ENCODE measurements at places on chromosomes 3 and 15.

DNA sequence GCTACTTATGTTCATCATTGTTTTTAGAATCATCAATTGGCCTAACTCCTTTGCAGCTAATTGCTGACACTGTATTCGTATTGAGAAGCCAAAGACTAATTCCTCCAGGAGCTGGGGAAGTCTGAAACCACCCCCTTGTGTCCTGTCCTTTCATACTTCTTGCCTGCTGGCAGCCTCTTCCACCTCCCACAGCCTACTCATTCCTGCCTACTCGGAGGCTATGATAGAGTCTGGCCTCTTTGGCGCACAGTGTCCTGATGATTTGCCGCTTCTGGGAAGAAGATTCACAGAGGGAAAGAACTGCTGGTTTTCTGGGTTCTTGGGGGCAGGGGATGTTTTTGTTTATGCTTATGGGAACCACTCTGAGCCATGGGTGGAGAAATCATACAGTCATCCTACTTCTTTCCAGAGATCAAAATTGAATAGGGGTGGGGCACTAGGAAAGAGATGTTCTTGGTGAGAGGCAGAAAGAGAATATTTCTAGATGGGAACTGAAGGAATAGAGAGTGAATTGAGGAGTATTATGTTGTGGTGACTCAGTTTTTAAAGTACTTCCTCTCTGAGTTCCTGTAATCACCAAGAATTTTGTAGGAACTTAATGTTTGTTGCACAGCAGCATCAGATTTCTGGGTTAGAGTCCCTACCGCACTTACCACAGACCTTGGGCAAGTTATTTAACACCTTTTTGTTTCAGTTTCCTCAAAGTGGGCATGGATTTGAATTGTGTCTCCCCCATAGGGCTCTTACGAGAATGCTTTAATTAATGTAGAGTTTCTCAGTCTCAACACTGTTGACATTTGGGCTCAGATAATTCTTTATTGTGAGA is 22.1 kb upstream of the SCAANT1 start:
- DNase-seq, result peak; percentile 36

DNA sequence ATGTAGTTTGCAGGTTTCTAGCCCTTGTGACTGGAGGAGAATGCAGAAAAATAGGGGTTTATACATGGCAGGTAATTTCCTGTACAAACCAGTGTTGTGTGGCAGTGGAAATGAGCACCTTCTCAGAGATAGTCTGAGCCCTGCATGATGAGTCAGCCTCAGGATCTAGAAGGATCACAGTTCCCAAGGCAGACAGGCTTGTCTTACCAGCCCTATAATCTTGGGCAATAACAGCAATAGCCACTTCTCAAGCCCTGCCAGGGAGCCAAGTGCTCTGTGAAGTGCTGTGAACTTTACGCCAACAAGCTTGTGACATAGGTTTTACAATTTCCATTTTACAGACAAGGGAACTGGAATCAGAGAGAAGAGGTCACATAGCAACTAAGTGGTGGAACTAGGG is 89.4 kb downstream of the CD47 start:
- peak; percentile 47 for DNase-seq

DNA sequence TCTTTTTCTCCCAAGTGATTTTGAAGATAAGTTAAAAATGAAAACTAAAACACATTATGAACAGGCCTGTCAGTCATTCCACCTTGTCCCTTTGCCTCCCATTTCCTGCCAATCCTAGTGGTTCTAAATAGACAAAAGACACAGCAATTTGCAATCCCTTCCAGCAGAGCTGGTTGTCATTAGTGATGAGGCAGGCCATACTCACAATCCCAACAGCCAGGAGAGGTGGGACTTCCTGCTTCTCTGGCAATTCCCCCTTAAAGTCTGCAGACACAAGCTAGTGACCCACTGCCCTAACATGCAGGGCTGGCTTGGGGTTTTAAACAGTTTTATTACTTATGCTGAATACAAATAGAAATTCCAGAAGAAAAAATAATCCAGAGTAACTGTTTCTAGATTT is 38.4 kb upstream of the RBP1 start:
- no peak for DNase-seq

DNA sequence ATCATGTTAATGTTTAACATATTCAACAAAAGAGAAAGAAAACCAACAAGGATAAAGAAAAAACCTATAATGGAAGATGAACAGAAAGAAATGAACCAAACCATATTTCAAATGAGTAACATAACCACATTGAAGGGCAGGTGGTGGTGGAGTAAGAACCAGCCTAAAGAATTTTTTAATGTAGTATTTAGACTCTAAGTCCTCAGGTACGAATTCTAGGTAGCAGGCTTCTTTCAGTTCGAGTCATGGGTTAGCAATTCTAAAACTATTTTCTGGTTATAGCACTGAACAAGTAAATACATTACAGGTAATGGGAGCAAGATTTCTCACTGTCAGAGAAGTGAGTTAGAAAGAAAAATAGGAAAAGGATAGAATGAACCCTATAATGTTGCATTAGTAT is 24.4 kb downstream of the DCBLD2 start:
- DNase-seq, result no peak

GRCh38 chr3:52190294-52191074 is 7.5 kb upstream of the ALAS1 start:
- DNase-seq, result no peak

DNA sequence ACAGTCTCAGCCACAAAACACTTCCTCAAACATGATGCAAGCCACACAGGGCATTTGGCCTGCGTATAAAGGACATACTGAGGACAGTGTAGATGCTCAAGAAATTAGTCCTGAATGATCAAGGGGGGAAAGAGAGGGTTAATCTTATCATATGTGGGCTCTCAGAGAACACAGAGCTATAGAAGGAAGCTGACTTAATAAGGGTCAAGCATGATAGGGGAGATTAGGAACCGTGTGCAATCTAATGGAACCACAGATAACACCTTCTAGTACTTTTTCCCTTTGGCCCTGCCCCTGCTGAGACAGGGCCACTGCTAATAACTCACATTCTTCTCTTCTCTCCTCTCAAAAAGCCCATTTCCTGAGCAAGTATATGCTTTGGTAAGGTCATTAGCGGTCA is 114.1 kb upstream of the ADAMTS9 start:
- DNase-seq, result no peak

DNA sequence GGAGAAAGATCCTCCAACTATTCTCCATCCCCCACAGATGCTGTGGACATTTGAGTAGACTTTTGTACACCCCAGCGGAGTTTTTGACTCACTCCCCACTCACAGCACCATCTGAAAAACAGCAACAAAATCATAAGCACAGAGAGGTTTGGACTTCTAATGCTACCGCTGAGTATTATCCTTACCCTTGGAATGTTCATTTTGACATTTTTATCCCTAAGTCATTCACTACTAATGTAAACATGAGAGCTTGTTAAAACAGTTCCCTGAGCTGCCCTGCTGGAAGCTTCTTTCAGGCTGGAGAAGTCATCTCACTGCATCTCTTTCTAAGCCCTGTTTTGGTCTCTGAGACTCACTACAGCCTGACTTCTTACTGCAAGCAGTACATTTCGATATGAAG is 1045.9 kb downstream of the MCTP2 start:
- peak; percentile 77 for DNase-seq

- DNase-seq, result no peak
These were observed 889.7 kb downstream of the IGSF11 start for GRCh38 chr3:118144919-118145318.

All from ELR (cell line).